ENCODE measurements at places on chromosomes 7 and 10. TPM values are rescaled to one million over a fixed set of nuclear protein-coding genes. Genes with fewer than 3 reads are reported as not detected.

The UBE2D1 gene
- total RNA-seq = 13.9 TPM

The SEC31B gene
- 127 TPM for total RNA-seq

The SGMS1 gene
- total RNA-seq = 13.4 TPM

The CPEB3 gene
- total RNA-seq = 2.9 TPM

The JAKMIP3 gene
- 0.26 TPM for total RNA-seq
